ENCODE measurements at places on chromosomes 2 and 18.
A peak's percentile ranks its signal among the peaks of the same experiment; 100 is the strongest.

DNA sequence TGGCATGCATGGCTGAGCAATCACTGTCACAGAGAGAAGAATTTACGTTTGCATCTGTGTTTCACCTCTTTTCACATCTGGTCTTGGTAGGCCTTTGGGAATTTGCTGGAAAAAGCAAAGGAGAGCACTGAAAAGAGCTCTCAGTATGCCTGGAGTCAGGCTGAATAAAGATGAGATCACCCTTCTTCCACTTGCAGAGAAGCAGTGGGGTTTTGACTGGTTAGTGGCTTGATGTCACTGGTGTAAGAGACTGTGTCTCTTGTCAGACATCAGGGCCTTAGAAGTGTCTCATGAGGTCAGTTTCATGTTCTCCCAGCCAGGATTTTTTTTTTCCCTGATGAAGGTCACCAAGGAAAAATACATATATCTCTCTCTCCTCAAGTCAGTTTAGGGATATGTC is 353.8 kb downstream of the INSIG2 start:
- H3K4me3 ChIP-seq = no peak overlapping the region
- no peaks in the 10 kb centered on the region for H3K4me1 ChIP-seq
- DNase-seq = no peak
- H3K36me3 ChIP-seq = no peaks in the 10 kb centered on the region

GRCh38 chr2:47339745-47340541 is 63.0 kb upstream of the MSH2 start:
- H3K27ac ChIP-seq = no peak overlapping the region
- no peaks in the 10 kb centered on the region for H3K36me3 ChIP-seq
- H3K27me3 ChIP-seq = no peaks in the 10 kb centered on the region
- no peak overlapping the region for H3K4me3 ChIP-seq
- peaks cover 9% of the 10 kb centered on the region for H3K4me1 ChIP-seq
- DNase-seq = no peak

- no peaks in the 10 kb centered on the region for H3K36me3 ChIP-seq
- H3K27ac ChIP-seq = no peak overlapping the region
- no peaks in the 10 kb centered on the region for H3K4me1 ChIP-seq
- H3K4me3 ChIP-seq = no peak overlapping the region
- DNase-seq = no peak
Measured at GRCh38 chr2:222039821-222040220, 259.0 kb downstream of the PAX3 start.

DNA sequence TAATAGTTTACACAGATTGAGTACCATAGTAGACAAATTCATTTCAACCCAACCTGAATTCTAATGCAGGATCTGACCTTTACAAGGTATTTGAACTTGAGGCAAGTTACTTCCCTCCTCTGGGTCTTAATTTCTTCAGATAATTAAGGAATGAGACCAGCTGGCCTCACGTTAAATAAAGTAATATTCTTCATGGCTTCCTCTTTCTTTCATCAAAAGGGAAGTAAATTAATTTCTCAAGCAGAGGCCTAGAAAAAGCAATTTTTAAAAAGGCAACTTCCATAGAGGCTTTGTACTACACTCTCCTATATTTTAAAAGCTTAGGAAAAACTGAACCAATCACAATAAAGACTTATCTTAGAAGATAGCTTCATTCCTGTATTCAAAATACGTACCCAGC is 109.2 kb downstream of the EXOC6B start:
- H3K27ac ChIP-seq = no peak overlapping the region
- no peaks in the 10 kb centered on the region for H3K36me3 ChIP-seq
- no peak for DNase-seq
- H3K4me3 ChIP-seq = no peak overlapping the region

GRCh38 chr2:200705305-200706041 is 106.2 kb upstream of the BZW1 start:
- no peak for DNase-seq
- H3K27ac ChIP-seq = no peak overlapping the region
- H3K27me3 ChIP-seq = no peaks in the 10 kb centered on the region

DNA sequence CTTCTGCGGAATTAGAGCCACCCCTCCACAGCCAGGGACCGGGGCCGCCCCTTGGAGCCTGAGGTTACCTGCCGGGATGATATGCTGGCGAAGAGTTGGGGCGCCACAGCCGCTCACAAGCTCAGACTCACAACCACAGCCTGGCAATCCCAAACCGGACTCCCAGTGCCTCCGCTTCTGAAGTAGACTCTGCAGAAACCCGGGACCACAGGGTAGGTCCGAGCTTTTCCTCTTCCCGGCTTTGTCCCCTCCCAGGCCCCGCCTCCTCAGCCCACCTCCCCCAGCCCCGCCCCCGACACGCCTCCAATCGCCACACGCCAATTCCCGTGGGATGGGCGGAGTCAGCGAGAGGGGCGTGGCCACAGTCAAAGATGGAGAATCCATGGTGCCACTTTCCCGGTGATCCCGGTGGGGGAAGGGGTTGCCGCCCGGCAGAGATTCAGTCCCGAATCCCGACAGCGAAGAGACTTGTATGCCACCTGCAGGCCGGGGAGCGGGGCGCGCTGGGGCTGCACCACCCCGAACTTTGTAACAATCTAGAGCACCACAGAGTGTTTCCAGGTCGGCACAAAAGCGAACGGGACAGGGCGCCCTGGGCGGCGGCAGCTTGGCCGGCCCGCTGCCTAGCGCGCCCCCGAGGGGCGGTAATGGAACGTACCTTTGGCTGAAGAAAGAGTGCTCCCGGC is at the start of gene IDH1:
IDH1 (minus strand) TSS at position 201 of the 686 bp plus-strand sequence. CDS start 3,520 bp downstream, outside the sequence.
- peak within 1 kb of the TSS; percentile 78 for H3K27ac ChIP-seq
- H3K27me3 ChIP-seq = no peaks in the 10 kb centered on the region
- peak; percentile 93 for DNase-seq
- peaks cover 29% of the 10 kb centered on the region for H3K4me1 ChIP-seq
- peaks cover 12% of the 10 kb centered on the region for H3K36me3 ChIP-seq

- H3K4me1 ChIP-seq = peaks cover 21% of the 10 kb centered on the region
- H3K27ac ChIP-seq = no peak overlapping the region
- H3K4me3 ChIP-seq = peak overlapping the region; percentile 12
- H3K27me3 ChIP-seq = peaks cover 17% of the 10 kb centered on the region
Measured at GRCh38 chr2:232523682-232524597, 2.0 kb upstream of the CHRND start.

GRCh38 chr18:159037-159652 is 788 bp downstream of the USP14 start:
- H3K27me3 ChIP-seq = no peaks in the 10 kb centered on the region
- DNase-seq = no peak
- H3K36me3 ChIP-seq = no peaks in the 10 kb centered on the region
- H3K27ac ChIP-seq = peak overlapping the region; percentile 81
- H3K4me3 ChIP-seq = peak overlapping the region; percentile 76
- peaks cover 25% of the 10 kb centered on the region for H3K4me1 ChIP-seq

DNA sequence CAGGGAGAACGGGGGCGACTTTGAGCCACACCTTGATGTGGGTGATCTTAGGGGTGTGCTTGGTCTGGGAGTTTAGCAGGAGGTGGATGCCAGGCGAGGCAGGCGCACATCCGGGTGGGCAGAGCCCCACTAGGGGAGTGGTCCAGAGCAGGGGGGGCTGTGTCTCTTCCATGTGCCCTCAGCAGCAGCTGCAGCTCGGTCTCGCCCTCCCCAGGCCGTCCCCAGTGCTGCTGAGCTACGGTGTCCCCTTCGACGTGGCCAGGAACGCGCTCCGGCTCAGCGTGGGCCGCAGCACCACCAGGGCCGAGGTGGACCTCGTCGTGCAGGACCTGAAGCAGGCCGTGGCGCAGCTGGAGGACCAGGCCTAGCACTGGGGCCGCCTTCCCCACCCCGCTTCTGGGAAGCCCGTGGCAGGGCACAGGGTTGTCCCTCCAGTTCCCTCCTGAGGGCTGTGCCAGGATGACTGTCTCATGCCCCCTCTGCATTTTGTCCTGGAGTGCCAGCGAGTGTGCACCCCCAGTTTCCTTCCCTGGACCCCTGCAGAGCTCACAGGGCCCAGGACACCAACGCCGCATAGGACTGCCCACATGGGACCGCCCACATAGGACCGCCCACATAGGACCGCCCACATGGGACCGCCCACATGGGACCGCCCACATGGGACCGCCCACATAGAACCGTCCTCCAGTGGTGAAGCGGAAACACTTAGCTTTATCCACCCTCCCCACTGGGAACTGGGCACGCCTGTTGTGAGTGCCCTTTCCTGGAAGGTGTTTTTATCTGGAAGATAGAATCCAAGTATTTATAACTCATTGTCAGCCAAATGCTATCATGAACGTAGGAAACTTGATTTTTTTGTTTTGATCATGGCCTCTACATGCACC is 1.9 kb upstream of the ESPNL start:
- DNase-seq = peak; percentile 78
- no peak overlapping the region for H3K27ac ChIP-seq

DNA sequence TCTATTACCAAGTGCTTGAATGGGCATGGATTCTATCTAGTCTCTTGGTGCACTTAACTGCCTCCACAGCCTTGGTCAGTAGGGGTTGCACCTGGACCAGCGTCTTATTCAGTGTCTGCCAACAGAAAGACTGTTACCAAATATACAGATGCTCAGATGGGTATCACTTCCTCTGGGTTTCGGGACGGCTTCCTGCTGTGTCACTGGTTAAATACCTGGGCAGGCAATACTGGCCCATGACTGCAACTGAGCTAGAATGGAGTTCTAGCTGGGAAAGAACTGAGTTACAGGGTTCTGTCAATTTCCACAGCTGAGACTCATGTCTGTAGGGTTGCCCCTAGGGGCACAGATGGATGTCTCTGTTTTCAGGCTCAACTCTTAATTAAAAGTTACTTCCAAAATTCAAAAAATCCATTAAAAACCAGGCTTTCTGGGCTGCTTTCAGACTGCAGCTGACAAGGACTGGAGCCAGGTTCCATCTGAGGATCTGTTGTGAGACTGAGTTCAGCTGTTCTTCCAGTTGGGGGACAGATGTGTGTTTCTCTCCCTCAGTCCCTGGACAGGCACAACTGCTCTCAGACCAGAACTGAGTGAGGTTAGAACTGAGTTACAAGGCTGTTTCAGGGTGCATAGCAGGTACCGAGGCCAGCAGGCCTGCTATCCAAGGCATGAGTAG is 789.6 kb upstream of the SLC8A1 start:
- no peaks in the 10 kb centered on the region for H3K27me3 ChIP-seq
- no peak overlapping the region for H3K27ac ChIP-seq
- no peaks in the 10 kb centered on the region for H3K4me1 ChIP-seq
- DNase-seq = no peak

DNA sequence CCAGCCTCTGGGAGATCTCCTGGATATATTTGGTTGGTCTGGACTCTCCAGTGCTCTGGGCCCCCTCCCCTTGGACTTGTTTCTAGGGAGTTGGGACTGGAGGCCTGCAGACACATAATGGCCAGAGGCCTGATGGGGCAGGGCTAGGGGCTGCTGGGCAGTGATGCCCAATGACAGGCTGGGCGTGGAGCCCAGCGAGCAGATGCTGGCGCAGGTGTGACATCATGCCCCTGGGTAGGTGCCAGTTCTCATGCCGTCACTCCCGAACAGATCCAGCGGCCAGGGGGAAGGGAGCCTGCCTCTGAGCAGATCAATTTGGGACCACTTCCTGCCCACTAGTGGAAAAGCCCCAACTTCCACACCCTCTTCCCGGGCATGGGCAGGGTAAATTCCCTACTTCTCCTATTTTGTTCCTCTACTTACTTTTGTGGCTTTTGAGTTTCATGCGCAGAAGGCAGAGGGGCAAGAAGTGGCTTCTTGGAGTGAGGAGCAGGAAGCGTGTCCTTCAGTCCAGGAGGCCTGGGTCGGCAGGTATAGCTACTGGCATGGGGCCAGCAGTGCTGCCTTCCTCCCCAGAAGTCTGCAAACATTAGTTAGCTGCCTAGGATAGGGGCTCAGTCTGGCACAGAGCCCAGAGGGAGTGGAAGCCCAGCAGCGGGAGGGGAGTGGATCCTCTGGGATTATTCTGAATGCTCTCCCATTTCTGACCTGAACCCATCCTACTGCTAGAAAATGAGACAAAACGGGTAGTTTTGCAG is 6.1 kb downstream of the MPV17 start:
- no peaks in the 10 kb centered on the region for H3K36me3 ChIP-seq
- H3K4me3 ChIP-seq = no peak overlapping the region
- no peaks in the 10 kb centered on the region for H3K27me3 ChIP-seq
- H3K27ac ChIP-seq = no peak overlapping the region
- no peak for DNase-seq

DNA sequence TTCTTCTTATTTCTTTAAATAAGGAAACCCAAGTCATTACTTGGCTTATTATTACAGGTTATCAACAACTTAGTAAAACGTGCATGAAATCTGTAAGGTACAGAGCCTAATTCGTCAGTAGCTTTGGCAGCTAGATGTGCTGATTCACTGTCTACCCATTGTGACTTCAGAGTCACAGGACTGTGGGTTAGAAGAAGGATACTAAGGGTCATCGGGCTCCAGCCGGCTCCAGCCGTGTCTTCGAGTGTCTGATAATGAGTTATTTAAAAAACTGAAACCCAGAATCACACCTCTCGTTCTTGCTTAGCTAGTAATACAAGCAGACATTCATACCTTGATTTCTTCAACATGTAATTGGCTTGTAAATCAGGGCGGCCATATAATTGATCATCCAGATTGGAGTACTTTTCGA is 170.5 kb downstream of the FMNL2 start:
- H3K4me1 ChIP-seq = peaks cover 10% of the 10 kb centered on the region
- no peak overlapping the region for H3K27ac ChIP-seq
- no peaks in the 10 kb centered on the region for H3K36me3 ChIP-seq
- no peak for DNase-seq

- H3K27ac ChIP-seq = no peak overlapping the region
- H3K4me1 ChIP-seq = no peaks in the 10 kb centered on the region
- H3K4me3 ChIP-seq = no peak overlapping the region
- H3K36me3 ChIP-seq = no peaks in the 10 kb centered on the region
- DNase-seq = no peak
Measured at GRCh38 chr18:52190195-52190594, 149.8 kb upstream of the DCC start.

GRCh38 chr2:55712477-55713060 is 18.9 kb upstream of the PNPT1 start:
- no peaks in the 10 kb centered on the region for H3K27me3 ChIP-seq
- no peak overlapping the region for H3K27ac ChIP-seq
- no peaks in the 10 kb centered on the region for H3K4me1 ChIP-seq
- DNase-seq = no peak

DNA sequence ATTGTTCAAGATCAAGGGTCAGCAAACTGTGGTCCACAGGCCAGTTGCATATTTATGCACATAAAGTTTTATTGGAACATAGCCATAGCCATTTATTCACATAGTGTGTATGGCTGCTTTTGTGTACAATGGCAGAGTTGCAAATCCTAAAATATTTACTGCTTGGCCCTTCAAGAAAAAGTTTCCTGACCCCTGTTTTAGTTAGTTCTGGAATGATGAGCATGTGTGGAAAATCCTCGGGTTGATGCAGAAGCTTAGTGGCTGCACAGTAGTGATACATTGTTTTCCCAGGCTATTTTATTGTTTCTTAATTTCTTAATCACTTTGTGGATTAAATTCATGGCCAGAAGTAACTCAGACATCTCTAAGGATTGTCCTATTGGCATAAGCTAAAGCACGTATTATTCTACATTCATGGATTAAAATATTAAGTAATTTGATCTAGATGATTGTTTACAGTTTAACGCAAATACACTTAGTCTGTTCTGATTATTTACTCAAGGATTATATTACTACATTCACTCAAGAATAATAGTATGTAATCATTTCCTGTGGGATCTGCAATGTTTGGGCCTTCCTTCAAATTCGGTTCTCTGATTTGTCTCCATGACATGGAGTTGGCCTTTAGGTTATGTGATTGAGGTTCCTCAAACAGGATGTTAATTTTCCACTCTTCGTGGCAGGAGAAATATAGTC is 165.5 kb downstream of the TMEM247 start:
- H3K36me3 ChIP-seq = no peaks in the 10 kb centered on the region
- H3K27ac ChIP-seq = peak overlapping the region; percentile 34
- H3K4me1 ChIP-seq = peaks cover 35% of the 10 kb centered on the region
- H3K4me3 ChIP-seq = no peak overlapping the region

Measured in vagina (tissue), 2 donors.